Epithelial cell of proximal tubule (primary cell): ENCODE measurements at places on chromosomes 2 and 18.

DNA sequence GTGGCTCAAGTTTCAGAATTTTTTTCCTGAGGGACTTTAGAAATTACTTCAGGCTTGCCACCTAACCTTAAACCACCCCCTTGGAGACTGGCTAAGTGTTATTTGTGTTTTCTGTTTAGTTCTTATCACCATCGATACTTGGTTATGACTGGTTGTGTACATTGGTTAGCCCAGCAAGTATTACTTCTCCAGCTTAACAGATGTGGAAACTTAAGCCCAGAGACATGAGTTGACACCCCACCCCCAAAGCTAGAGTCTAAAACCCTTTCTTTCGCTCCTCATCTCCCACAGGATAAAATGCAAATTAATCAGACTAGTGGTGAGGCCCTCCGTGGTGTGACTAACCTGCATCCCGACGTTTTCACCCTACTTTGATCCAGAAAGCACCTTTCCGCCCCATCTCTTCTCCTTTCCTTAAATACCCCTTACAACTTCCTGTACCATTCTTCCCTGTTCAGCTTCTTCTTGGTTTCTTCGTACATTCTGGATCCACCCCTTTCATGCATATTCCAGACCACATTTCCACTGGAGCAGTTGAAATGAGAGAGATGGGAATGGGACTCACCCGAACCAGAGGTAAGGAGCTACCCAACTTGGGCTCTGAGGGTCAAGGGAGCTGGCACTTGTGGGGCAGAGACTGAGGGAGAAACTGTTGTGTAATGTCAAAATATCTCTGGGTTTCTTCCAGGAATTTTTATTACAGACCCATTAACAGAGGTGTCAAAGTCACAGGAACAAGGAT lies 819 bp upstream of the MAP3K2 start:
- DNase-seq, result no peak

GRCh38 chr2:150208689-150209088 lies 278.8 kb downstream of the RND3 start:
- DNase-seq, result no peak

- DNase-seq, result no peak
These were observed 151.8 kb upstream of the STK17B start for GRCh38 chr2:196322973-196323810.

GRCh38 chr2:224025874-224026273 lies 13.2 kb downstream of the SERPINE2 start:
- DNase-seq, result no peak

DNA sequence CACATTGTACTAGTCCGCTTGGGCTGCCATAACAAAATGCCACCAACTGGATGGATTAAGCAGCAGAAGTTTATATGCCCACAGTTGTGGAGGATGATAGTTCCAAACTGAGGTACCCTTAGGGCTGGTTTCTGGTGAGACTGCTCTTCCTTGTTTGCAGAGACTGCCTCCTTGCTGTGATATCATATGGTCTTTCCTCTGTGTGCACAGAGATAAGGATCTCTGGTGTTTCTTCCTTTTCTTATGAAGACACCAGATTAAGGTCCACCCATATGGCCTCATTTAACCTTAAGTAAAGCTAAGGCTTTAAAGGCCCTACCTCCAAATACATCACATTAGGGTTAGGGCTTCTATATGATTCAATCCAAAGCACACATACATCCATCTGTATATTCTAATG lies 738.2 kb upstream of the GCFC2 start:
- no peak for DNase-seq

DNA sequence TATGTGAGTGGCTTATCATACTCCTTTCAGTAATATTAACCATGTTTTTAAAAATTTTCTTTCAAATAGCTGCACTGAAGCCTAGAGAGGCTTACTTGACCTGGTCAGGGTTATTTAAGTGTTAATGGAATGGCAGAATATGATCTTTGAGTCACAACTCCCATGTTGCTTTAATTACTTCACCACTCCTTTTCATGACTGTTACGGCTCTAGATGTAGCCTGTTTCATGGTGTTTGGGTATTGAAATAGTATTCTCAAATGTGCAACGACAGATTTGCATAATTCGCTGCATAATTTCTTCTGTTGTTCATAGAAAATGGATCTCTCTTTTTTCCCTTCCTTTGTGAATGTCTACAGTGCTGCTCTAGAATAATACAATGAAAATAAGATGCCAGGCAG lies 51.6 kb upstream of the PLA2R1 start:
- no peak for DNase-seq

GRCh38 chr18:27599202-27599829 lies 414.2 kb upstream of the CHST9 start:
- DNase-seq, result no peak

GRCh38 chr18:21273568-21273967 lies 31.5 kb downstream of the GREB1L start:
- no peak for DNase-seq

DNA sequence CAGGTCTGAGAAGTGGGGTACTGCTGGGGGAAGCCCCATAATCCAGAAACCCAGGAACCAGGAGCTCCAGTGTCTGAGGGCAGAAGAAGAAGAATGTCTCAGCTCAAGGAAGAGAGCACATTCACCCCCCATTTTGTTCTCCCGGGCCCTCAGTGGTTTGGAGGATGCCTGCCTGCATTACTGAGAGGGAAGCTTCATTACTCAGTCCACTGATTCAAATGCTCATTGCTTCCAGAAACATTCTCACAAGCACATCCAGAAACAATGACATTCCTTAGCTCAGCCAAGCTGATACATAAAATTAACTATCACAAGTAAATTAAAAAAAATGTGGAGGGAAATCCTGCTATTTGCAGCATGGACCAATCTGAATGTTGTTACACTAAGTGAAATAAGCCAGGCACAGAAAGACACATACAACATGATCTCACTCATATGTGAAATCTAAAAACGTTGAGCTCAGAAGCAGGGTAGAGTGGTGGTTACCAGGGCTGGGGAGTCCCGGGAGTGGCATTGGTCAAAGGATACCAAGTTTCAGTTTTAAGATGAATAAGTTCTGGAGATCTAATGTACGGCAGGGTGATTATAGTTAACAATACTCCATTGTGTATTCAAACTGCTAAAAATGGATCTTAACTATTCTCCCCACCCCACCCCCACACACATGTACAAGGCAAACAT lies 459.3 kb downstream of the GALR1 start:
- no peak for DNase-seq

GRCh38 chr2:37550190-37550589 lies 121.3 kb downstream of the CDC42EP3 start:
- no peak for DNase-seq

DNA sequence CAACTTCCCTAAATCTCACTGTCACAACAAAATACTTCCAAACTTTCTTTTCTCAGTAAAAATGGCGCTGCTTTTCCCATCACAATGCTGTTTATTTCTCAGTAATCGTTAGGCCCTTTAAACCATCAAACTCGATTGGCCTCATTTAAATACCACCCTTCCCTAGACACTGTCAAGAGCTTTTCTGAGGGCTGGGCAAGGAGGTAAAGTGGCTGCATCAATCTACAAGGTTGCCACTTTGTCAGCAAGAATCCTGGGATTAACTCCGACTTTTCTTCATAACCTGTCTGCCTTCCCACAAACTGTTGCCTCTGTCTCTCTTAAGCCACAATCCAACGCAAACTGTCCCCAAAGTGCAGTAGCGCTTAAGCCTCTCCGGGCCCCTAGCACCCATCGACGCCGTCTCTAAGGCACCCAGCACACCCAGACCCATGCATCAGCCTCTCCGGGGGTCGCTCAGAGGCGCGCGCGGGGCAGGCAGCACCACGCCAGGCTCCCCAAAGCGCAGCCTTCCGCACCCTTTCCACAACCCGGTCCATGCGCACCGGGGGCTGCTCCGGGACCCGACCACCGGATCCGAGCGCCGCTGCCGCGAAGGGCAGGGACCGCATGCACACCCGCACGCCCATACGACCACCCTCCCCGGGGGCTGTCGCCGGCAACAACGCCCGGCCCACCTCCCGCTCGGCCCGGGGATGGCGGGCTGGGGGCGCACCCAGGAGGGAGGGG lies 683 bp downstream of the MBOAT2 start:
- no peak for DNase-seq

DNA sequence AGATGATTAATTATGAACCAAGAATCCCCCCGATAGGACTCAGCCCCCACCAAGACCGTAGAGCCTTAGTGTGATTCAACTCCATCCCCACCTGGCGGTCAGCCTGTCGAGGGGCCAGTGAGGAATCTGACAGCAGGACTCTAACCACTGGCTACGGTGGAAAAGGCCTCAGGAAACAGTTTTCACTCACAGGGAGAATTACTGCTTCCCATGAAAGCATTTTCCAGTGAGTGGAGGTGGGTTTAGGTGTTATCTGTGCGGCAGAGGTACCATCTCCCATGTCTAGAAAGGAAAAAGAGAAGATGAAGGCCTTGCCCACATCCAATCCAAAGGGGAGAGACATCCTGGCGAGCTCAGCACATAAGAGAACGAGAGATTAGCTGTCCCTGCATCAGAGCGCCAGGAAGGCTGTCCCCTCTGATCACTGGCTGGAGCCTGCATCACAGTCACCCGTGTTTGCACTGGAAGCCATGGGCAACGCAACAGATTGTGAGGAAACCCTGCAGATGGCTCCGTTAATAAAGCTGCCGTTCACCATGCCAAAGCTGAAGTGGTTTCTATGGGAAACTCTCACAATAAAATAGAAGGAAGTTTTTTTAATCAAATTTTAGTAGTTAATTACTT lies 22.3 kb downstream of the COX7A2L start:
- DNase-seq, result no peak

DNA sequence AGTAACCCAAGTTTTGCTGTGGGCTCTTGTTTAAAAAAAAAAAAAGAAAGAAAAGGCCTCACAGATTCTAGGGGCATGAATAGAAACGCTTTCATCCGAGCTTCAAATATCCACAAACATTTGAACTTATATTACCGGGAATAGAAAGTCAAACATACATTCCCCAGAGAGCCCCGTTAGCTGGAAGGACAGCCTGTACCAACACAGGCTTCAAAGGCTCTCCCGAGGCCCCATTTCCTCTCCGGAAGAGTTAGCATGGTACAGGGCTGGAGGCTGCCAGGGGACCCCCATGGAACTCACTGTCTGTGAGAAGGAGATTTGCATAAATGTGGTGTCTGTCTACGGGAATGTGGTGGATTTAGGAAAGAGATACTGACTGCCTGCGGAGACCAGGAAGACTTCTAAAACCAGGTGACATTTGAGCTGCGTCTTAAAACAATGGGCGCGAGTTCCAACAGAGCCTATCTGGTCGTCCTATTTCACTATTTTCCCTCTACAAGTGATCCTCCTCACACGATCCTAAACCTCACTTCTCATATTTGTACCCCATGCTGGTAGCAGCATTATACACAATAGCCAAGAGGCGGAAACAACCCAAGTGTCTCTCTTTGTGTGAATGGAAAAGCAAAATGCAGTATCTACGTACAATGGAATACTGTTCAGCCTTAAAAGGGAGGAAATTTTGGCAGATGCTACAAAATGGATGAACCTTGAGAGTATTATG lies 820 bp upstream of the MATN3 start:
- DNase-seq, result no peak

DNA sequence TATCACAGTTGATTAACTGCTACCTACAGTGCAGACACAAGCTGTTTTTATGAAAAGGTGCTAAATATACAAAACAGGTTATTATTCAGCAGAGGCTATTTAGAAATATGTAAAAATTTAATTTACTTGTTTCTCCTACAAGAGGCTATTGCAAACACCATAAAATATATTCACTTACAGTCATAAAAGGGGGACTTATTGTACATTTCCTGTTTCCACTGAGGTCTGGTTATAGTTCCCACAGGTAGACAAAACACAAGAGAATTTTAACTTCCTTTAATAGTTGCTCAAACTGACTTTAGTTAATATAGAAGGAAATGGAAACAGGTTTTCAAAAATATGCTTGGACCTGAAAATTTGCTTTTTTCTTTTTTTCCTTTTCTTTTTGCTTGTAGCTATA lies 40.0 kb upstream of the FRZB start:
- no peak for DNase-seq

DNA sequence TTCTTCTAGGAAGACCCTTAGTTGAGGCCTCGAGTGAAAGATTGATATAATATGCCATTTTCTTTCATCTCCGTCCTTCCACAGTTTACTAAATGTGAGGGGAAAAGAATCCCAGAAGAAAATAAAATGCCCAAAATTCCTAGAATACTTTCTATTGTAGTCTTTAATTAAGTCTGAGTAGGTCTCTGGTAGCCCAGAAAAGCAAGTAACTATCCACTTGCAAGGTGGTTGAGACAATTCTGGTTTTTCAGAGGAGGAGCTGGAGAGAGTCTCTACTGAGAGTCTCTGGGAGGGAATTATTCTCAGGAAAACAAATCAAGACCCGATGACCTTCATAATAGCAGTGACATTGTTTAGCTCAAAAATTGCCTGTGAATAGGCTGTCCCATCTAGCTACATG lies 63.9 kb upstream of the TTC39C start:
- no peak for DNase-seq

GRCh38 chr2:67883316-67884087 lies 179.3 kb downstream of the C1D start:
- DNase-seq, result no peak

- DNase-seq, result no peak
These were observed 9.9 kb downstream of the FHL2 start for GRCh38 chr2:105388971-105389381.

DNA sequence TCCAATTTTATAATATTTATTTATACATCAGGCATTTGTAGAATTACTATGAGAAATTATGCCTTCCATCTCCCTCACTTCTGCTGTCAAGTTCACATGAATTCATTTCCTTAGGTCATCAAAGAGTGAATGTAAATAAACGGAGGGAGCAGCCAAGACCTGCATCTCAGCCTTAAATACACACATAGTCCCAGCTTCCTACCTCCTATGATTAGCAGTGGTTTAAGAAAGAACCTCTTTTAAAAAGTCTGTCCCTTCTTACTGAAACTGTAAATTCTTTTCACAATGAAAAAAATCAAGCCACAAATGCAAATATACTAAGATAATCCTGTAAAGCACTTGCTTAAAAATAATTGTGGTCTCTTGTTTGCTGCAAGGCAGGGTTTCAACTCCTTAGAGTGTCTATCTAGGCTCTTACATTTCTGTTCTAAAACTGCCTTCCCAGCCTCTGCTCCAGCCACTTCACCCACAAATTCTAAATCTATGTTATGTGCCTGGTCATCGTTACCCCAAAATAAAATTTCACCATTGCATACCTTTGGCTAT lies 532.7 kb upstream of the FSHR start:
- DNase-seq, result no peak

- no peak for DNase-seq
These were observed 489.8 kb upstream of the FANCL start for GRCh38 chr2:58730764-58731487.
